ENCODE measurements at places on chromosomes 3 and 15.

GRCh38 chr3:167521006-167521355, 47.1 kb upstream of the SERPINI2 start:
- DNase-seq = no peak

DNA sequence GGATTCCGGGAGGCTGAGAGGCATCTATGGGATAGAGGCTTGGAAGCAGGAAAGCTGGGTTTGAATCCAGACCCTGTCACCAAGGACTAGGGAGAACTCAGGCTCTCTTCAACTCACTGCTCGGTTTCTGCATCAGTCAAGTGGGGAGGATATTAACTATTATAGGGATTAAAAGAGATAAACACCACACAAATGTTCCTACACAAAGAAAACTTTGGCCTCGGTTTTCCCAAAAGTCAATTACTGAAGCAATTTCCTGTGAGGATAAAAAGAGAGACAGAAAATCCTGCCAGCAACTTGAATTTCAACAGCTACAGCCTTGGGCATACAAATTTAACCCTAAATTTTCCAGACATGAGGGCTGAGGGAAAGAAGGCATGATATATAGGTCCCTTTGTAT, 36.0 kb downstream of the ITGB5 start:
- DNase-seq = no peak

DNA sequence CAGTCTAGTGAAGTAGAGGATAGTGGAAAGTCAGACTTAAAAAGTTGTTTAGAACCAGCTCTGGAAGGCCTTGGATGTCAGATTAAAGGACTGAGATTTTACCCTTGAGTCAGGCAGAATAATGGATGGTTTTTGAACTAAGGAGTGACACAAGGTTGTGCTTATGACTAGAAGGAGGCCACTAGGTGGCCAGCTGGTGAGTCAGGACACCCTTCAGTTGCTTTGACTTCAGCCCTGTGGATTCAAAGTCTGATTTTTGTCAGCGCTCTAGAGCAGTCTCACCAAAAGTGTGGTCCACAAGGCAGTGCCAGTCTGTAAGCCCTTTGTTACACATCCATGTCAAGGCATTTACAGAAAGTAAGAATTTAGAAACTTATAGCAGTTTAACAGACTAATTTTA, 3.8 kb upstream of the GABPB1 start:
- no peak for DNase-seq

DNA sequence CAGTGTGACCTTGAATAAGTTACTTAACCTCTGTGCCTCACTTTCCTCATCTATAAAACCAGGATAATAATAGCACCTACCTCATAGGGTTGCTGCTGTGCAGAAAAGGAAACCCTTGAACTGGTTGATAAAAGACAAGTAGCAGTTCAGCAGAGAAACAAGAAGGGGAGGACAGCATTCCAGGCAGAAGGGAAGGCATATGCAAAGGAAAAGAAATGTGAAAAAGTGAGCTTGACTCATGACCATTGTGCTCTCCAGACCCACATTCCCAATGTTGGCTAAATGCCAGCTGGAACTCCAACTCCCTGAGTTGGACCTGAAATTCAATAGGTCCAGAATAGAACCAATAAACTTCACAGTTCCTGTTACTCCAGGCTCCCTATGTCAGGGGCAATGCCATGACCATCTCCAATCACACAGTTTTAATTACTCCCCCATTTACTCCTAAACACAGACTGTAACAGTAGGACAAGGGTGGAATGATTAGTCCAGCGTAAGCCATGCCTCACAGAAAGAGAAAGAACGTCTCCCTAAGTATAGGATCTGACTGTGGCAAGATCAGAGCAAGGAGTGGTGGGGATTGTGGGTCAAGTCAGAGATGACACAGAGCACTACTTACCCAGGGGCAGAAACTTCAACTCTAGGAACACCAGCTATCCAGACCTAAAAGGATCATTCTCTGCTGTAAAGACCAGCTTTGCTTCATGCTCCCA, 26.9 kb downstream of the PRKAR2A start:
- no peak for DNase-seq

- DNase-seq = no peak
Observed at GRCh38 chr3:53286727-53287126, 30.9 kb upstream of the TKT start.

DNA sequence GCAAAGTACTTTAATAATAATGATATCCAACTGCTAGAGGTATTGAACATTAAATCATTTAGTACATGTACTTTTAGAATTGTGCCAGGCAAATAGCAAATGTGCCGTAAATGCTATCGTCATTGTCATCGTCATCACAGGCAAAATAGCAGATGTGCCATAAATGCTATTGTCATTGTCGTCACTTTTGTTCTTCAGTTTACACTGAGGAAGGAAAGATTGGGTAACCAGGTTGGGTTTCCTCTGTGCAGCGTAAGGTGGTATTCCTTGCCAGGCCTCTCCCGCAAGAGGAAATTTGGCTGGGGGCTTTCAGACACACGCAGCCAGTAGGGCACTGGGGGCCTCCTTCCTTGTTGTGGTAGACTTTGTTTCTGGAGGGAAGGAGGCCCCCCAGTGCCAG, 26.4 kb downstream of the ABHD17C start:
- DNase-seq = no peak

GRCh38 chr3:42600958-42601675, 631 bp downstream of the NKTR start:
- DNase-seq = peak; percentile 72

DNA sequence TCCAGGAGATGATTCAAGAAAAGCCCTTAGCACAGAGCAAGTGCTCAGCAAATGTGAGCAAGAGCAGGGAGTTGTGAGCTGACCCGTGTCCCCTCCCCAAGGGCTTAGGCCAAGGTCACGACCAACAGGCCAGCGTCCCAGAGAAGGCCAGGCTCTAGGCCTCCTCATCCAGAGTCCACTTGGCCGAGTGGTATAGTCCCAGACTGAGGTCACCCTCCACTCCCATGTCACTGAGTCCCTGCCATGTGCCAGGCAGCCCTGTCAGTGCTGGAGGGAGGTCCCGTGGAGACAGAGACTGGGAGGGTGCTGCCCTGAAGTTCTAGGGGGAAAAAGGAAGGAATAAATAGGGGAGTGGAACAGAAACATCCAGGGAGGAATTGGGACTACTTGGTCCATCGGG, 44.0 kb downstream of the TPRA1 start:
- DNase-seq = no peak
